ENCODE measurements at places on chromosomes 6 and 20. TPM values are rescaled to one million over a fixed set of nuclear protein-coding genes. Genes with fewer than 3 reads are reported as not detected.

- no peak for DNase-seq
Measured at GRCh38 chr20:12715371-12715770, 293.4 kb upstream of the SPTLC3 start.

The BEND6 gene
- total RNA-seq, result not detected

The MAFB gene
- total RNA-seq, result not detected

DNA sequence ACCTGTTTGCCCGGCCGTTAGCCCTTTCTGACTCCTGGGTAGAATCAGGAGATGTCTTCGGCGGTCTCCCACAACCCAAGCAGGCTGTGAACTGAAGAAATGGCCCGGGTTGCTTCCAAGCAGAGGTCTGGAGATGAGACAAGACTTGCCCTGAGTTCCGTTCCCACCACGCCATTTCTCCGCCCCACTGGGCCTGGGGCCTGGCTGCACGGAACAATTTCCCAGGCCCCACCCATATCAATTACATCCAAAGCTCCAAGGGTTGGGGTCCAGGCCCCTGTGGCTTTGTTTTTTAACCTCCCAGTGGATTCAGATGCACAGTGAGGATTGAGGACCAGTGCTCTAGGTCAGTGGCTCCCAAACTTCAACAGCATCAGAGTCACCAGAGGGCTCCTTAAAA, 214.5 kb upstream of the ARID1B start:
- DNase-seq, result no peak

GRCh38 chr6:40695114-40695513, 108.0 kb upstream of the LRFN2 start:
- DNase-seq, result no peak

DNA sequence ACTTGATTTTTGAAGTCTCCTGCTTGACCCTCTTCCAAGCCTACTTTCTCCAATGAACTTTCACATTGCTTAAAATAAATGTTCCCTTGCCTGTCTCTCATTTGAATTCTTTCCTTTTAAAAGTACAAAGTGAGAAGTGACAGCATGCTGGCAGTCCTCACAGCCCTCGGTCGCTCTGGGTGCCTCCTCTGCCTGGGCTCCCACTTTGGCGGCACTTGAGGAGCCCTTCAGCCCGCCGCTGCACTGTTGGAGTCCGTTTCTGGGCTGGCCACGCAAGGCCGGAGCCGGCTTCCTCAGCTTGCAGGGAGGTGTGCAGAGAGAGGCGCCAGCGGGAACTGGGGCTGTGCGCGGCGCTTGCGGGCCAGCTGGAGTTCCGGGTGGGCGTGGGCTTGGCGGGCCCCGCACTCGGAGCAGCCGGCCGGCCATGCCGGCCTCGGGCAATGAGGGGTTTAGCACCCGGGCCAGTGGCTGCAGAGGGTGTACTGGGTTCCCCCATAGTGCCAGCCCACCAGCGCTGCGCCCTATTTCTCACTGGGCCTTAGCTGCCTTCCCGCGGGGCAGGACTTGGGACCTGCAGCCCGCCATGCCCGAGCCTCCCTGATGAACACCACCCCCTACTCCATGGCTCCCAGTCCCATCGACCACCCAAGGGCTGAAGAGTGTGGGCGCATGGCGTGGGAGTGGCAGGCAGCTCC, 31.9 kb downstream of the SERPINB6 start:
- no peak for DNase-seq

DNA sequence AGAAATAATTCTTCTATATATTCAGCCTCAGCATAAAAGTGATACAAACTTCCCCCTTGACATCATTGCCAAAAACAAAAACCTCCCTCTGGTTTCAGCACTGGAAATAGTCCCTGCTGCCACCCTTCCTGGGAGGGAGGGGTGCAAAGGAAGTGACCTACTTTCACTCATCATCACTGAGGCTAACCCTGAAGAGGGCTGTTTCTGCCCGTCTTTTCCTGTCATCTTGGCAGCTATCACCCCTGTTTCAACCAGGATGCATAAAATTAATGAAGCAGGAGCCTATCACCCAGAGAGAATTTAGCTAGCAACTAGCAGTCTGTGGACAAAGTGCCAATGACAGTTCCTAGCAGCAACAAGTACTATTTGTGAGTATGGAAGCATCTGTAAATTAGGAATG, 397.8 kb downstream of the LAMA2 start:
- DNase-seq, result peak; percentile 53

- DNase-seq, result peak; percentile 53
Measured at GRCh38 chr20:36950414-36951197, 902 bp downstream of the SAMHD1 start.

The BTBD3 gene
- total RNA-seq, result 12.0 TPM

The SLC22A2 gene
- not detected for total RNA-seq
